Ureter (tissue), 1 donor: ENCODE measurements at places on chromosomes 5 and 9. TPM values are rescaled to one million over a fixed set of nuclear protein-coding genes. Genes with fewer than 3 reads are reported as not detected.
A peak's percentile ranks its signal among the peaks of the same experiment; 100 is the strongest.

Gene ACTL7A
- total RNA-seq: not detected

Gene IL9
- not detected for total RNA-seq

Gene PCDHGA3
- 2.9 TPM for total RNA-seq

Gene ANKRD18A
- total RNA-seq: 16.6 TPM

Gene ELP1
- 24.2 TPM for total RNA-seq

Gene ACTBL2
- not detected for total RNA-seq

Gene SLC36A3
- total RNA-seq: not detected

DNA sequence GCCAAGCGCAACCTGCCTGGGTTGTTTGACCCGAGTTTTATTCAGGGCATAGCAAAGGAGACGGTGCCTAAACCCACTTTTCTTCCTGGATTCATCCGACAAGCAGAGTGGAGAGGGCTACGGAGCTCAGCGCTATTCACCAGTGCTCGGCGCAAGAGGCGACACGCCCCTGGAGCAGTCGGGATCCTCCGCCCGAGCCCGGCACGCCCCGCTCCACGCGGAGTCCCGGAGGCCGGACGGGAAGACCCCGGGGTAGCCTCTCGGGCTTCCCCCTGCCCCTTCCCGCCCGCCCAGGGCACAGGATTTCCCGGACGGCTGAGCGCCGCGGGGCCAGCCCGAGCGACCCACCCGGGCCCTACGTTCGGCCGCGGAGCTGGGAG, 427 bp downstream of the SERINC5 start:
- peak; percentile 60 for DNase-seq

DNA sequence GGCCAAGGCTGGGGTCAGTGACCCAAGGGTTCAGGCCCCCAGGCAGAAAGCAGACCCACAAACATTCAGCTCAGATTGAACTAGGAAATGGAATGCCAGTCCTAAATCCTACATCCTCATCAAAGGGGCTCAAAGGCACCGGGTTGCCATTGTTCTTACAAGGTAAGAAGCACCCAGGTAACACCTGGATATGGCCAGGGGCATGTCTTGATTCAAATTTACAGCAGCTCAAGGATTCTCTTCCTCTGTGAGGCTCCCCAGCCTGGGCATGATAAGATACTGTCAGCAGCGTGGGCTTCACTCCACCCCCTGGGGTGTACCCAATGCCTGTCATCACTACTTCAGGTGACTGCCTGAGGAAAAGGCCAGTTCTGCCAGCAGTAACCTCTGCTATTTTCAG, 92.1 kb upstream of the FSTL4 start:
- DNase-seq: no peak

DNA sequence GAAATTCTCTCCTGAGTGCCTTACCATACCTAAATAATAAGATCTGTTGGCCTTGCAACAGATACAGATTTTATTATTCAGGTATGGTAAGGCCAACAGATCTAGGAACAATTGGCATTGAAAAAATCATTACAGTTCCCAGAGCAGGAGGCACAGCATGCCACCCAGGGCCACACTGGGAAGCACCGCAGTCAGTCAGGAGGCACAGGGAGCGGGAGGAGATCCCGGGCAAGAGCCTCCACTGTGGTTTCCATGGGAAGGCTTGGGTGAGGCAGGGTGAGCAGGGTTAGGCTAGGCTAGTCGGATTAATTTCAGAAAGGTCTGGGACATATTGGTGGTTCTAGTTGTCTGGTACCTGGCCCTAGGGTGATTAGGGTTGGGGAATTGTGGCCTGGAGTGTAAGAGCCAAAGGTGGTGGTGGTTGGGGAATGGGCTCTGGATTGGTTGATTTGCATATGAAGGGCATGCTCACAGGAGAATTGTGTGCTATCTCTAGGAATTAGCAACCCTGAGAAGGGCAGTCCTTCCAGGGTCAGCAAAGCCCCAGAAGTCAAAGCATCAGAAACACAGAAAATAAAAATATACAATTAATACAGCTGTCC, 111.4 kb downstream of the PDE8B start:
- no peak for DNase-seq

DNA sequence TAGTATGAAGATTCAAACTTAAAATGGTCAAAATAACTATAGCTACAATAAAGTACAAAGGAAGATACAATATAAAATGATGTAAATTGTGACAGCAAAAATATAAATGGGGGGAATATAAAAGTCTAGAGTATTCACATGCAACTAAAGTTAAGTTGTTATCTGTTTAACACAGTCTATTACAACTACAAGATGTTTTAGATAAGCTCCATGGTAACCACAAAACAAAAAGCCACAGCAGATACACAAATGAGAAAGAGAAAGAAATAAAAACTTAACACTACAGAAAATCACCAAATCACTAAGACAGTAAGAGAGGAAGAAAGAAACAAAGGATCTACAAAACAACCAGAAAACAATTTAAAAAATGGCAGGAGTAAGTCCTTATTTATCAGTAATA, 17.0 kb upstream of the SH3TC2 start:
- DNase-seq: no peak

DNA sequence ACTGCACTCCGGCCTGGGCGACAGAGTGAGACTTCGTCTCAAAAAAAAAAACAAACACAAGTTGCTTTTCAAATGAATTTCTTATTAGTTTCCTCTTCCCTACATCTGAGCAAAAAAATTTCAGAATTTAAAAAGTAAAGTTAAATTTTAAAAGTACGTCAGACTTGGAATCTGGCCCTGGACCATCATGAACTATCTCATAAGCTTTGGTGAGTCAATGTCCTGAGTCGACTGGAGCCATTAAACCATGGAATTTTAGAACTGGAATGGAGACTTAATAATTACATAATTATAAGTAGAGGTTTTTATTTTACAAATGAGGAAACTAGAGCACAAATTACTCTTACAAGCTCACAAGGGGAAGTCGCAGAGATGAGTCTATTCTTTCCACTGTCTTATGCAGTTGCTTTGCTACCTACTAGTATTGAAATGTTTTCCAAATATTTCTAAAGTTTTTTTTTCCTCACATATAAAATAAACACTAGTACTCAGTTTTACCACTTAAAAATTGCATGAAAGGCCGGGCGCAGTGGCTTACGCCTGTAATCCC, 98.0 kb upstream of the ZNF608 start:
- no peak for DNase-seq

GRCh38 chr5:137688210-137688840, 47.6 kb downstream of the KLHL3 start:
- DNase-seq: no peak

- DNase-seq: no peak
These were observed 457.3 kb downstream of the DMAC1 start for GRCh38 chr9:7342229-7342628.

- DNase-seq: no peak
These were observed 129.6 kb upstream of the PRLR start for GRCh38 chr5:35359859-35360258.

DNA sequence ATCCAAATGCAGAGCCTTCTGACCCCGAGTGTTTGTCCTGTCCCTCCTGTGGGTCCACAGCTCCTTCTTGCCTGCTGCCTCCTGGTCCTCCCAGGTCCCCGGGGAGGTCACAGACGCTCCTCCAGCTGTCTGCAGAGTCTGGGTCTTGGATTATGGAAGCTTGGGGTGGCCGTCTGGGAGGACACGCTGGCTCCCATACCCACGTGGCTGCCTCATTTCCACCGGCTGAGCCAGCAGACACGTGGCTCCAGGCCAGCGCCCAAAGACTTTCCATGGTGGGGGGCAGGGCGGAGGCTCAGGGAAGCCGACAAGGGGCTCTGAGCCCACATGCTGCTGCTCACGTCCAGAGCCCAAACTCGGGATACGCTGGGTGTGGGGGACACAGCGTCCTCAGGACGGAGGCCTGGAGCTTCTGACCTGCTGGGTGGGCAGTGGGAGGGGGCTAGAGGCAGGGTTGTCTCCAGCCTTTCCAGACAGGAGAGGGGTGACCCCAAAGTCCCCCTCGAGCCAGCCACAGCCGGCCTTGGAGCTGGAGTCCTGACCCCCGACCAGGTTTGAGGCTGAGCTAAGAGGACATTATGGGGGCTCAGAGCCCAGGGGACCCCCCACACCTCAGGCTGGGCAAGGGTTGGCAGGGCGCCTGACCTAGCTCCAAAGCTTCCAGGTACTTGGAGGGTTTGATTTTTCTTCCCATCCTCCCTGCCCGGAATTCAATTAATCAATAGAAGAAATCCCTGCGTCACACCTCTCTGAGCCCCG, 24.2 kb upstream of the RNU6ATAC start:
- no peak for DNase-seq

DNA sequence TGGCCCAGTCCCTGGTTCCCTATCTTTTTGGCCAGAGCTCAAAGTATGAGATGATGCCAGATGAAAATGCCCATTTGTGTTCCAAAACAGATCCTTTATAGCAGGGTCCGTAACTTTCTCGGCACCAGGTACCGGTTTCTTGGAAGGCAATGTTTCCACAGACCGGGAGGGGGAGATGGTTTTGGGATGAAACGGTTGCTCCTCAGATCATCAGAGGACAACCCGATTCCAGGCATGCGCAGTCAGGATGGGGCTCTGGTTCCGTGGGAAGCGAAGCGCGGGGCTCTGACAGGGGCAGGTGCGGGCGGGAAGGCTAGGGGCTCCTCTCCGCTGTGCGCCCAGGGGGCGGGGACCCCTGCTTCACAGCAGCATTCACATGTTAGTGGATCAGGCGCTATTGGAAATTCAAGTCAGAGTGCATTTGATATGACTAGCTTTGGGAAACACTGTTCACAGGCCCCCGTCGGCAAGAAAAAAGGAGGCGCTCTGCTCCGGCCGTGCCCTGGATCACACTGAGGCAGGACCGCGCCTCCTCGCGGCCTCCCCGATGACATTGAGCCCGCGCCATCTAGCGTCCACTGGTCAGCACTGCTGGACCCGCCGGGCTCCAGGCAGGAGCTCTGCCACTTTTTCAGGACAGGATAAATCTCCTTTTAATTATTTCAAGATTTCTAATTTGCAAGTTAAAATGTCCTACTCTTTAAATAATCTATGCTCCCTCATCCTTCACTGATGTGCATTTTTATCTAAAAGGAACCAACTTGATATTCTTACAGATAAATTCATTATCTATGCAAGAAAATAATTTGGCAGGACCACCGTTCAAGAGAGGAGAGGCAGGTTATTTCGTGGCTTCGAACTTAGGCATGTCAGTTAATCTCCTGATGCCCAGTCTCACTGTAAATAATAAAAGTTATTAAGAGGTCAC, 190.0 kb downstream of the FANCC start:
- DNase-seq: peak; percentile 87

DNA sequence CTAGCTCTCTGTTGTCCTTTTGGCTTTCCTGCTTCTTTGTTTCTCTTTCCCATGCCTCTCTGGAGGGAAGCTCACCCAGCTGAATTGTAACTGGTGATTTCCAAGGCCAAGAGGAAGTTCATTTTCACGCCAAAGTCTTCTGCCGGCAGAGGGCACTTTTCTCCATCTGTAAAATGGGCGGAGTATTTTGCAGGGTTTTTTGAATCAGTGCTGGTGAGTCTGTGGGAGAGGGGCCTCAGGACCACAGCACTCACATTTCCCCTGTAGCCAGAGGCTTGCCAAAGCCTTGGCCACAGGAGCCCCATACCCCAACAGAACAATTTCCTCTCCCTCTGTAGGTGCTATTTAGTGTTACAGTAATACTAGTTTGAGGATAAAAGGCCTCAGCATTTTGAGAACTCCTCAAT, 42.3 kb upstream of the MATR3 start:
- no peak for DNase-seq

DNA sequence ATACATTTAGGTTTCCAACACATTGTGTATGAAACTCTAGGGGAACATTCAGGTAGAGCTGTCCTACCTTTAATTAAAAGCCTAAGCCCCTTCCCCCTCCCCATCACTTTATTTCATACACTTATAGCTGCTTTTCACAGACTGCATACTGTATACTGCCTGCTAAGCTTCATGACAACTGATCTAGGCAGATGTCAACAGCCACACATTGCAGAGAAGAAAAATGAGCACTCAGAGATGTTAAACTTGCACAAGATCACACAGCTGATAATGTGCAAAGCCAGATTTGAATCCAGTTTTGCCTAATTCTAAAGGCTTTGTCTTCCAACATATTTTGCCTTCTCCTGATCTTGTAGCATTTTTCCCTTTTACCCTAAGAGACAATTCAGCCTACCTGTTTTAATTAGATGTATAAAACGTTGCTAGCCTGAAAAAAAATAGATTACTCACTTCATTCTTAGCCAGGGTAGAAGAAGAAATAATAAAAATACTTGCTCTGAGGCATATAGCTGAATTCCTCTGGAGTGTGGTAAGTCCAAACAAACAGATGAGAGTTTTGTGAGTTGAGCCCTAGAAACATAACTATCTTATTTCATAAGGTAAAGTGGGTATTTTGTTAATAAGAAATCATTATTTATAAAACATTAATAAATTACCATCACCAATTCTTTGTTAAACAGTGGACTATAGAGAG, 56.9 kb upstream of the CAST start:
- no peak for DNase-seq

DNA sequence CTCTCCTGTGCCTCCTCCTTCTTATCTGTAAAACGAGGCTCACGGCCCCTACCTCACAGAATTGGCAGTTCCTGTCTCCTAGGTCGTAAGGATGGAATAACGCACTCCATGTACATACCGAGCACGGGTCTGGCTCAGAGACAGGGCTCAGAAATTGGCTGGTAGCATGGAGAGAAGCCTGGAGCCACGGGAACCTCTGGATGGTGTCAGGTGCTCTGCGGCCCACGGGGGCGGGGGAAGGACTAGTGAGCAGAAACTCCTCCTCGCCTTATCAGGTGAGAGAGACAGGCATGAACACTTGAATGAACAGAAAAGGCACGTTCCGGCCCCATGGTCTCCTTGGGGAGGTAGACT, 15.4 kb upstream of the C5orf47 start:
- DNase-seq: no peak

DNA sequence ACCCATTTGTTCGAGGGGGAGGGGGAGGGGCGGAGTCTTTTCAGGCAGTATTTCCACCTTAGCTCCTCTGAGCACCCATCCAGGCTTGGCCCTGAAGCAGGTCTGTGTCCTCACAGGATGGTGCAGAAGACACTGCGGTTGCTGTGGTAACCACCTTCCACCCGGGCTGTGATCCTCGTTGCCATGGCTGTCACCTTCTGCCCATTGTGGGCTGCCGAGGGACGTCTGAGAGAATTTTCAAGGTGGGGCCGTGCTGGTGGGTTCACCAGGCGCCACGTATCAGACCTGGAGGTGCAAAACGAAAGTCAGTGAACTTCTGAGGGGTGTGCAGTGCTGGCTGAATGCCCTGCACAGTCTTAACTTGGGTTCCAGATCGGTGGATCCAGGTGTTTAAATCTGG, 26.7 kb downstream of the POLR1E start:
- DNase-seq: no peak

DNA sequence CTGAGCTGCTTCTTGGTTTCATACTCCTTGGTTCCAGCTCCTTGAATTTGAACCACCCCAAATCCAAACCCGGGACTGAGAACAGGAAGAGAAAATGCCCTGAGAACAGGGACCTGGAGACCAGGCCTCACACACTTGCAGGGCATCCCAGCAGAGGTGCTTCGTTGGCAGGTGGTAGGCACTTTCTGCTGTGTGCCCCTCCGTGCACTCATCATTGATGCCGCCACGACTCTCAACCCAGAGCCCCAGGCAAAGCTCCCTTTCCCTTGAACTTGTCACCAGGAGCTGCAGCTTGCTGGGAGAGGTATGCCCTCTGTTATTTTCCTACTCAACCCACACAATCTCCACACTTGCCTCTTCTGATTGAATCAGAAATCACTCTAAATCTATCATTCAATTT, 217.8 kb upstream of the IRX1 start:
- no peak for DNase-seq

GRCh38 chr9:125999504-125999881, 252.3 kb downstream of the PBX3 start:
- DNase-seq: no peak

- no peak for DNase-seq
These were observed 173.4 kb downstream of the PPP2R2B start for GRCh38 chr5:146704949-146705665.
